ENCODE measurements at places on chromosomes 4 and X. TPM values are rescaled to one million over a fixed set of nuclear protein-coding genes. Genes with fewer than 3 reads are reported as not detected.
A peak's percentile ranks its signal among the peaks of the same experiment; 100 is the strongest.

GRCh38 chr4:156977435-156978160 lies 6.0 kb upstream of the PDGFC start:
- peak; percentile 95 for DNase-seq

DNA sequence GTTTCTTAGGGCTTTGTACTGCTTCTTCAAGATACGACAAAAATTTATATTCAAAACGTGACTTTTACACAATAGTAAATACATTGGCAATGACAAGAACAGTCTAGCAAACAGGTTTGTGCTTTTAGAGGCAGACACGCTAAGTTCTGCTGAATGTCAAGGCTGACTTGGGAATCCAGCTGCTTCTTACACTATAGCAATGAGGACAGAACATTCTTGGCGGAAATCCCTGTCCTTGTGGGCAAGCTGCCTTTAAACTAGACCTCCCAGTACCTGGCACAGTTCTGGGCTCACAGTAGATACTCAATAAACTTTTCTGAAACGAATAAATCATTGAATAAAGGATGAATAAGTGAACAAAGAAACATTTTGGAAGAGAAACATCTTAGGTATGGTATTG lies 148.2 kb downstream of the RASL11B start:
- DNase-seq: peak; percentile 31

DNA sequence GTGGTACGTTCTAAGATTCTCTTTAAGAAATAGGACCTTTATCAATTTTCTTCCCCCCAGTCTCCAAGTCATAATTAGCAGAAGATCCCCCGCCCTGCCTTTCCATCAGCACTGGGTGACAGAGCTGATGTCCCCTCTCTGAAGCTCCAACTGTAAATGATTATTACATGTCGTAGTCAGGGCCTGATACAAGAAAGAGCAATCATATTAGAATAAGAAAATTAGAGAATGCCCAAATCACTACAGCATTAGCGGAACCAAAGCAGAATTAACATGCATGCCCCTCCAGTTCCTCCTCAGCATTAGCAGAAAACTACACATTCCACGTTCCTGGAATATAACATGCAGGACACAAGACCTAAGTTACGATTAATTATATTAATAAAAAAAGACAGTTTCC lies 717 bp downstream of the GPM6B start:
- no peak for DNase-seq

DNA sequence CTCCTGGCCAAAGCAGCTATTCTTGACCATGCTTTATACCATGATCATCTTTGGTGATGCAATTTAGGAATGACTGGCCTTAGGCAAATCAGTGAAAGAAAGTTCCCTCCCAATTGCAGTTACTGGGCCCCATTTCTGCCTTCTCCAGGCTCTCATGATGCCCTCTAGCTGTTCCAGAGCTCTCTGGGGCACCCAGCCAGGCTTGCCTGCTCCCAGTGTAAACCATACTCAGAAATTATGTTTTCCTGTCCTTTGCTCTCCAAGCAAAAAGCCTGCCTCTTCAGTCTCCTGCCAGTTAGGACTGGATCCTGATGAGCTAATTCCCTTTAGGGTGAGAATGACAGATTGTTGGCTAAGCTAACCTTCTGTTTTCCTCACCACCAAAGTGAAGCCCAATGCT lies 85.3 kb upstream of the RBPJ start:
- DNase-seq: peak; percentile 80

DNA sequence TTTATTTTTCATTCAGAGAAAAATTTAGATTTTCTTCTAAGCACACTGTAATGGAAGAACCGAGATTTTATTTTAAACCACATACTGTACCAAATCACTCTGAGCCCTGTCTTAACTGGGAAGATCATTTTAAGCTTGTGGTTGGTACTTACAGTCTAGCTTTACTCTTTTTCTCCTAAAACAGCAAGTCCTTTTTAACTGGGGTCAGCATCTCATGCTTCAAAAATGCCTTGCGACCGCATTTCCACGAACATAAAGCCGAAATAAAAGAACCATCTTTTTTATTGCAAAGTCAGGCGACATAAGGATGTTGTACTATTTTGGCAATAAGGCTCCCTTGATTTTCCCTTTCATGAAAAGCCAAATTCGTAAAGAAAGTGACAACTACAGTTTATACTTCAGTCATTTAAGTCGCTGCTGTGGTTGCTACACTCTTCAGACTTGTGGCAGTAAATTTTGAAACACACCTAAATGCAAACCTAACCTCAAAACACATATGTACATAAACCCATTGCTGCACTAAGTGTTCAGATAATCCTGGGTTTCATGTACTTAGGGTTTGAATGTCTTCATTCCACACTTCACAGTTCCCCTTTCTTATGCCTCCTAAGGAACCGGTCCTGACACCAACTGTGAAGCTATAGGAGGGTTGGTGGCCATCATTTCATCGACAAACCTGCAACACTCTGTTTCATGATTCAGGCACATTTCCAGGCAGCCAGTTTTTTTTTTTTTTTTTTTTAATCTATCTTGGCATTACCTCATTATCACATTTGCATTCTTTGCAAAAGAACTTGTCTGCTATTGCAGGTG lies 3.0 kb downstream of the STOX2 start:
- no peak for DNase-seq

DNA sequence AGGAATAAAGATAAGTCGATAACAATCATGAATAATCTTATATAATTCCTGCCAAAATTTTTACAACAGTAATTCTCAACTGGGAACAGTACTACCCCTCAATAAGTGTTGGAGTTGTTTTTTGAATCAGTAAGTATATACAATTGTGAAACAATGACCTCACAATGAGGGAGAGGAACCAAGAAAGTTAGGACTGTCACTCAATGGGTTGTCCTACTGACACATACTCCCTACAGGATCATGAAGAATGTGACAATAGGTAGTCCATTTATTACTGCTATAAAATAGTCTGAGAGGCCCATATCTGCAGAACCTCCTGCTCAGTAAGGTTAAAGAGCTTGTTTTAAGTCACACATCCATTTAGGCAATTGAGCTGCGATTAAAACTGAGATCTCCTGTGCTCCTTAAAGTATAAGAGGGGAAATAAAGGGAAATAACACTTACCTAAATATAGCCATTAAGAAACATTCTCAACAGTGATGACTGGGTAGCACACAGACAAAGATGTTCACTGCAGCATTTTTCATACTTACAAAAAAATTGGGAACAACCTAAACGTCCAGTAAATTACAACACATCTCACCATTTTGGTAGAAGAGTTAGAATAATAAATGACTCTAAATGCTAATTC lies 26.2 kb downstream of the FBXW7 start:
- no peak for DNase-seq

GRCh38 chr4:67546971-67547370 lies 1.7 kb upstream of the CENPC start:
- peak; percentile 64 for DNase-seq

GRCh38 chrX:45385757-45386156 lies 185.1 kb upstream of the DIPK2B start:
- DNase-seq: peak; percentile 54

GRCh38 chr4:108360754-108361445 lies 192.2 kb upstream of the LEF1 start:
- DNase-seq: peak; percentile 62

GRCh38 chrX:77977095-77977494 lies 7.7 kb upstream of the PGAM4 start:
- DNase-seq: no peak

DNA sequence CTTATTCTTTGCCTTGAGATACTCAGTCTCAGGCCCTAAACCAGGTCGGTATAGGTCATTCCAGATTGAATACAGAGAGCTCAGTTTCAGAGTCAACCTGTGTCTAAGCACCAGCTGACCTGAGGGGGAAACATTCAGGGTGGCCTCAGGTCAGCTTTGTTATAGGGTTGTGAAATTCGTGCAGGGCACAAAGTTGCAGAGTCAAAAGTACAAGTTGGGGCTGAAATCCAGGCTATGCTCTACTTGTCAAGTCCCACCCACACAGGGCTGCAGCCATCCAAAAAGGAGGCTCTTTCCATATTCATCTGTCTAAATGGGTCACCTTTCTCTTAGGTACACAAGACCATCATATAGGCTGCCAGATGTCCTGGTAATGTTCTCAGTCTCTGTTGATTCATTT lies 89.7 kb downstream of the ITIH6 start:
- no peak for DNase-seq

- no peak for DNase-seq
Observed at GRCh38 chr4:183853548-183853940, 51.6 kb upstream of the STOX2 start.

DNA sequence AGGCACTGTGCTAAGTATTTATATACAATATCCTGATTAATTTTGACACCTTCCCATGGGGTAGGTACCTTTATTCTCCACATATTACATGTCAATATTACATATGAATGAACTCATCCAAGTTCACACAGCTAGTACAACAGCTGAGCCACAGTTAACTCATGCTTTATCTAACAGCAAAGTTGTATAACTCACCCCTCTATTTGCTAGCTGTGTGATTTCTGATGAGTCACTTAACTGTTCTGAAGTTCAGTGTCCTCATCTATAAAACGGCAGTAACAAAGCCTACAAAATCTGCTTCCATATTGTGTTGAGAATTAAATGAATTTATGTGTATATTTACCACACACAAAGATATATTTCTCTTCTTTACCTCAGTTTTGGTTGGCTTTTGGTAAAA lies 48.2 kb upstream of the KDR start:
- peak; percentile 85 for DNase-seq

GRCh38 chrX:115713460-115713859 lies 152.5 kb downstream of the PLS3 start:
- no peak for DNase-seq

REELD1 gene
- not detected for total RNA-seq

NLRP2B gene
- total RNA-seq: not detected

POU4F2 gene
- not detected for total RNA-seq

GAB3 gene
- 12.5 TPM for total RNA-seq

PABPC4L gene
- 0.90 TPM for total RNA-seq

PABPC5 gene
- 3.7 TPM for total RNA-seq

GIMD1 gene
- not detected for total RNA-seq

FAM114A1 gene
- 208 TPM for total RNA-seq

LIMCH1 gene
- 6.9 TPM for total RNA-seq

OGT gene
- 48.3 TPM for total RNA-seq

MAML3 gene
- total RNA-seq: 0.19 TPM
